Left ventricle myocardium superior (tissue), 1 donor: ENCODE measurements at places on chromosomes 2 and 18. TPM values are rescaled to one million over a fixed set of nuclear protein-coding genes. Genes with fewer than 3 reads are reported as not detected.

DNA sequence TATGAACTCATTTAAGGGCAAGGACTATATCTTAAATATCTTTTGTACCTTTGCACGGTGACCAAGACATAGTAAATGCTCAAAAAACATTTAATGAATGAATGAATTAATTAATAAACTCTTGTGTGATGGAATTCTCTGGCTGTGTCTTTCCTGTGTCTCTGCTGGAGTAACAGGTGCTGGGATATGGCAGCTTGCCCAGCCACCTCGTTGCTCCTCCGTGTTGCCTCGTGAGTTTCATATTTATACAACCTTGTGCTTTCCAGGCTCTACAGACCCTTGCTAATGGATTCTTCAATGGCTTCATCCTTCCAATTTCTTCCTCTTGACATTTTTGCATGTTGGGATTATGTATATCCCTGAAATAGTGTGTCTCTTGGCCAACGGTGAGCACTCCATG is 30.4 kb downstream of the CTAGE1 start:
- peak; percentile 58 for DNase-seq

DNA sequence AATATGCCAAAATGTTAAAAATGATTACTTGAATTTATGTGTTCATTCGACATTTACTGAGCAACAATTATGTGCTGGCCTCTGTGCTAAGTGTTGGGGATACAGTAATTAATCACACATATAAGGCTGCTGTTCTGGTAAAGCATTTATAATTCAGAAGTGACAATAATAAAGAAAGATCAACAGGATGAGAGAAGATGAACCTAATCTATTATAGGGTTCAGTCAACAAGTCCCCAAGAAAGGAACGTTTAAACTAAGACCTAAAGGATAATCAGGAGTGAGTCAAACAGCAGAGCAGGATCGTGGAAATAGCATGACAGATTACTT is 60.1 kb upstream of the COX7A2L start:
- DNase-seq, result no peak

DNA sequence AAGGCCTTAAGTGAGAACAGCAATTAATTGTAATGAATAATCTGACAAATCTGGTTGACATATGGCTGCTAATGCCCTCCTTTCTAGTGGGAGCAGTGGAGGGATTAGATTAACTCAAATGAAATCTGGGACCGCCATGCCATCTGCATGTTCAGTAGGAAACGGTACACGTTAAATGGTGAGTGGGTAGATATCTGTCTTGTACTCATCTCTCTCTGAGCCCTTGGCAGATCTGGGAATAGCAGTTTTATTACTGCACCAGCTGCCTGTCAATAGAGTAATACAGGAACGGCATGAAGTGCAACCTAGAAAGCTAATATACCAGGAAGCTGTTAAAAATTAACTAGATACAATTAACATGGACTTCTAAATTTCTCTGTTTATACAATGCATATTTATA is 258.8 kb downstream of the GPD2 start:
- DNase-seq, result no peak

GRCh38 chr2:134202371-134202770 is 51.5 kb upstream of the MGAT5 start:
- no peak for DNase-seq

The UGT1A9 gene
- not detected for total RNA-seq
